Colonic mucosa (tissue), 4 donors: ENCODE measurements at places on chromosomes 7 and 10. TPM values are rescaled to one million over a fixed set of nuclear protein-coding genes. Genes with fewer than 3 reads are reported as not detected.

- no peak for DNase-seq
Observed at GRCh38 chr7:17564678-17565212, 266.3 kb downstream of the AHR start.

GRCh38 chr10:20990604-20991003, 93.5 kb upstream of the NEBL start:
- DNase-seq = no peak

DNA sequence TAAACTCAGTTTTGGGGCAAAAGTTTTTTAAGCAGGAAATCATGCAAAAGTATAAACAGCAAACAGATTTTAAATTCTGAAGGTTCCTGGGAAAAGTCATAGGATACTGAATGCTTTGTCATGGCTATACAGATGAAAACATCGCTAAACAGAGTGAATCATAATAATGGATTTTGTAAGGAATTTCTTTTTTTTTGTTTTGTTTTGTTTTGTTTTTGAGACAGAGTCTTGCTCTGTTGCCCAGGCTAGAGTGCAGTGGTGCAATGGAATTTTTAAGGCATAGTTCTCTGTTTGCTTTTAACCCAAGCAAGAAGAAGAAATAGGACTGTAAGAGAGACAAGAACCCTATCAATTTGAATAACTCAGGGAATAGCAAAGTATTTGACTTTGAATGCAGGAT, 285.3 kb downstream of the NRG3 start:
- no peak for DNase-seq

The IDI2 gene
- total RNA-seq = not detected

The HMX2 gene
- 0.13 TPM for total RNA-seq

DNA sequence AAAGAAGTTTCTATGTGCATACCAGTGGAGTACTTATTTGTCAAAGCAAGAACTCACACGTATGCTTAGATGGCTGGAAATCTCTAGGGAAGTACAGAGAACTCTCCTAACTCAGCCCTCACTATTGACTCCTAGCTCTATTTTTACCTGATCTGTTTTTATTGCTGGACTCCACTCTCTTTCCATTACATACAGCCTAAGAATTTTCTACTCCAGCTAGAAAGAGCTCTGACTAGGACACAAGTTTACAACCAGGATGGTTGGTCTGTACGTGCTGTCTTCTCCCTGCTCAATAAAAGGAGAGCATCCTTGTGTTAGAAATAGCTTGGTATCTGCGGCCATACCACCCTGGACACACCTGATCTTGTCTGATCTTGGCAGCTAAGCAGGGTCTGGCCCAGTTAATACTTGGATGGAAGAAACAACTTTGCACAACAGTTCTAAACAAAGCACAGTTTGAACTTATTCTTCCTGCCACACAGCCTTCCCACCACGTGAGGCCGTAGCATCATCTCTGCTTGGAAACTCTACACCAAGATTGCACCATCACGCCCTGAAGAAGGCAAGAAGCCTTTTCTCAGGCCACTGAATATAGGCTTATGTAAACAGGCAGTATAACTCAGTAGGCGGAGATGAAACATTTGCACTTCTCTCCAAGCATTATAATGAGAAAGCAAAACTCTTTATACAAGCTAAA, 50.7 kb downstream of the KCNMA1 start:
- DNase-seq = peak; percentile 48

- no peak for DNase-seq
Observed at GRCh38 chr7:129950933-129951225, 1.9 kb downstream of the UBE2H start.

DNA sequence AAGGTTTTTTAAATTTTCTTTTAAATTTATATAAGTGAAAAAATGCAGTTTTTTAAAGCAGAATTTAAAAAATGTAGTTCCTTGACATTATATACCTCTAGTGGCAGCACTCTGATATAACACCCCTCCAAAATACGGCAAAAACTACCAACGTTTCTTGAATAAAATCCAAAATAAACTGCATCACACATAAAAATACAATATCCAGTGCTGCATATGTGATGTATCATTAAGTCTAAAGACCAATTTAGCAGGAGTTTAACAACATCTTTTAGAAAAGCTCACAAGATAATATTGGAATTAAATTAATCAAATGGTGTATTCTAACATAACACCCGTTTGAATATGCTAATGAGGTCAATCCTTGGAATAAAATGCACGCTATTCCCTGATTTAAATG, 1.4 kb downstream of the TCERG1L start:
- no peak for DNase-seq

- no peak for DNase-seq
Observed at GRCh38 chr7:132785870-132786269, 209.6 kb upstream of the PLXNA4 start.

DNA sequence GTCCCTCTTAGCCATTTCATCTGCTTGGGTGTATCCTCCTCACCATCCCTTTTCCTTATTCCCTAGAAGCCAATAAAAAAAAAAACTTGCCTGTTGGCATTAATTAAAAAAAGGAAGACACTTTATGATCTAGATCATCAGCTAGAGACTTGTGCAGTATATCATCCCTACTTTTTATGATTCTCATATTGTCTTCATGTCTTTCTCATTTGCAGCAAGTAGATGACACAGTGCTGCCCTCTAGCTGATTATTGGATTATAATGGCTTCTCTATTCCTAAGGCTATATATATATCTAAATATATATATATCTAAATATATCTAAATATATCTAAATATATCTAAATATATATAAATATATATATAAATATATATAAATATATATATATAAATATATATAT, 272.4 kb upstream of the LRGUK start:
- no peak for DNase-seq

The MRLN gene
- not detected for total RNA-seq

The FAM221A gene
- 18.5 TPM for total RNA-seq

The RFC2 gene
- 18.5 TPM for total RNA-seq

The C10orf143 gene
- 1.9 TPM for total RNA-seq

DNA sequence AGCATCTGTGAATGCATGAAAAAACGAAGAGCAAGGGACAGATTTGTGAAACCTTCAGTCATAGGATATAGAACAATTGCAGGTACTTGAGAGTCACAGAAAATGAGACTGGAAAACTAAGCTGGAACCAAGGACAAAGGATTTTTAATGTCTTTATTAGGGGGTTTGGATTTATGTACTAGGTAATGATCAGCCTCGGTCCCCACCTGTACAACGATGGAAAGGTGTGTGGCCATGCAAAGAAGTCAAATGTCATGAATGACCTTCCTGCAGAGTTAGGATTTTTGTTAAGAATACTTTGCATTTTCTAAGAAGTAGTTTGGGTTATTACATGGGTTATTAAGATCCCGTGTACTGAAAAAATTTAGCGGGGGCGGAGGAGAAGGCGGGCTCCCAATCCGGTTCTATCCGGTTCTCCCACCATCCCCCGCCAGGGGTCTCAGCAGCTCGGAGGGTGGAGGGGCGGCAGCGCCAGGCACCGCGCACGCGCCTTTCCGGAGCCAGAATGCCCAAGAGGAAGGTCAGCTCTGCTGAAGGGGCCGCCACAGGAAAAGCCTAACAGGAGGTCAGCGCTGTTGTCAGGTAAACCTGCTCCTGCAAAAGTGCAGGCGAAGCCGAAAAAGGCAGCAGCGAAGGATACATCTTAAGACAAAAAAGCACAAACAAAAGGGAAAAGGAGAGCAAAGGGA, 327.5 kb upstream of the PLXDC2 start:
- DNase-seq = no peak

The SHTN1 gene
- total RNA-seq = 28.1 TPM

GRCh38 chr7:80858141-80858903, 60.5 kb downstream of the SEMA3C start:
- DNase-seq = no peak

The CDK14 gene
- total RNA-seq = 1.9 TPM

- no peak for DNase-seq
Observed at GRCh38 chr7:95066737-95067530, 159.5 kb downstream of the PPP1R9A start.

The PCDH15 gene
- total RNA-seq = not detected

- peak; percentile 40 for DNase-seq
Observed at GRCh38 chr7:51066405-51066882, 250.2 kb downstream of the COBL start.

The FAM204A gene
- 40.1 TPM for total RNA-seq

DNA sequence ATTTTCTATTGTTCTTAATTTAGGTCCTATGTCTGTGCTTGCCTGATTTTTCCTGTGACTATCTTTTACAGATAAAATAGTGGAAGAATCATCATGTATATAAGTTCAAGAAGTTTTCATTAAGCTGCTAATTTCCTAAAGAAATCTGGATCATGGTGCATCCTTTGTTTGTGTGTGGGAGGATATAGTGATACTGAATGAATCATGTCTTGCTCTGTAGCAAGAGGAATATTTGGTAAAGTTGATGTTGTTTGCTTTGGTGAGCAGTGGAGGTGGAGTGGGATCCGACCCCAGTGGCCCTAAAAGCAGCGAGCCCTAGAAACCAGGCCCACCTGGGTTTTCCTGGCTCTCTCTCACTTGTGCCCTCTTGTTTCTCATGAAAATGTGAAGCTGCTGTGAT, 83.7 kb downstream of the CCNY start:
- DNase-seq = no peak

DNA sequence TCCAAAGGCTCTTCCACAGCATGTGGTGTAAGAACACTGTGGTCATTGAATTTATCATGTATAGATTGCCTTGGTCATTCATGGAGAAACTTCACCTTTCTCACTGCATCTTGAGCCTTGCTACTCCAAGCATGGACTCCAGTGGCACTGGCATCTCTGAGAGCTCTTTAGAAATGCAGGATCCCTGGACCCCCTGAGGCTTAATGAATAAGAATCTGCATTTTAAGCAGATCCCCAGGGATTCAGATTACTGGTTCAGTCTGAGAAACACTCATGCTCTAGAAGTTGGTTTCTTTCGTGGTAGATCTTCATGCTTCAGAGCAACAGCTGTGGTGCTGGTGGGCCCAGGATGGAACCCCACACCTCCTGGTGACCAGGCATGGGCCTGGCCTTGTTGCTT, 63.2 kb downstream of the CFAP58 start:
- no peak for DNase-seq

GRCh38 chr10:82591421-82591820, 716.4 kb downstream of the NRG3 start:
- no peak for DNase-seq

DNA sequence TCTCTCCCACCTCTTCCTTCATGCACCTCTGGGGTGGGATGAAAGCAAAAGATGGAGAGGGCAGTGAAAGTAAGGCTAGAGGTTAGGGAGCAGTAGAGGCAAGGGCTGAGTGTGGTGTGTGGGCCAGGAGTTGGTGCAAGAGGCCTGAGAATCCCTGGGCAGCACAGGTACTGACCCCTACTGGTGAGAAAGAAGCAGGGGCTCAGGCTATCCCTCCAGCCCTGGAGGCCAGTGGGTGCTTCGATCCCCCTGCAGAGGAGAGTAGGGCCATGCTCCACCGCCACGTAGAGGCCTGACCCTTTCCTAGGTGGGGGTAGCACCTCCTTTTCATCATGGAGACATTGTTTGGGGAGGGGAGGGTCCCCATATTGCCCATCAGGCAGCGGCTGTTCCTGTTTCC, 9.8 kb downstream of the CDHR1 start:
- DNase-seq = no peak

- DNase-seq = no peak
Observed at GRCh38 chr7:15086131-15086611, 183.6 kb upstream of the DGKB start.

- DNase-seq = no peak
Observed at GRCh38 chr10:95391581-95392216, 100.9 kb upstream of the PDLIM1 start.

GRCh38 chr10:34003561-34003960, 669.1 kb upstream of the NRP1 start:
- DNase-seq = no peak

GRCh38 chr10:61992671-61993668, 91.5 kb downstream of the ARID5B start:
- DNase-seq = peak; percentile 62
